ENCODE measurements at places on chromosomes 7 and 10.

- DNase-seq: peak; percentile 75
Observed at GRCh38 chr7:148045521-148045920, 545.0 kb upstream of the C7orf33 start.

DNA sequence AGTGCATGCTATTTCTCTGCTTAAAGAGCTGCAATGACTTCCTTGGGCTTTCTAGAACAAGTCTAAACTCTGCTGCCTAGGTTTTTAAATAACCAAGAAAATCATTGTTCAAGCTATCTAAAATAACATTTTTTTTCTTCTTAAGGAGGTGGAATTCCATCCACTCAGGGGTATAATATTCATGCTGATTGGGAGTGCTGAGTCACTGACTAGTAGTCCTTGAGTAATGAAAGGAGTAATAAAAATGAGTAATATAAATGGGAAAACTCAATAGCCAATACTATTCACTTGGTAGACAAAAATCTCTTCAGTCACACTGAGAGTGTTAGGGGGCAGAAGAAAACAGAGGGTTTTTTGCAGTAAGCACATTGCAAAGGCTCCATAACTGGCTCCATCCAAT is 72.0 kb downstream of the GFRA1 start:
- DNase-seq: no peak

DNA sequence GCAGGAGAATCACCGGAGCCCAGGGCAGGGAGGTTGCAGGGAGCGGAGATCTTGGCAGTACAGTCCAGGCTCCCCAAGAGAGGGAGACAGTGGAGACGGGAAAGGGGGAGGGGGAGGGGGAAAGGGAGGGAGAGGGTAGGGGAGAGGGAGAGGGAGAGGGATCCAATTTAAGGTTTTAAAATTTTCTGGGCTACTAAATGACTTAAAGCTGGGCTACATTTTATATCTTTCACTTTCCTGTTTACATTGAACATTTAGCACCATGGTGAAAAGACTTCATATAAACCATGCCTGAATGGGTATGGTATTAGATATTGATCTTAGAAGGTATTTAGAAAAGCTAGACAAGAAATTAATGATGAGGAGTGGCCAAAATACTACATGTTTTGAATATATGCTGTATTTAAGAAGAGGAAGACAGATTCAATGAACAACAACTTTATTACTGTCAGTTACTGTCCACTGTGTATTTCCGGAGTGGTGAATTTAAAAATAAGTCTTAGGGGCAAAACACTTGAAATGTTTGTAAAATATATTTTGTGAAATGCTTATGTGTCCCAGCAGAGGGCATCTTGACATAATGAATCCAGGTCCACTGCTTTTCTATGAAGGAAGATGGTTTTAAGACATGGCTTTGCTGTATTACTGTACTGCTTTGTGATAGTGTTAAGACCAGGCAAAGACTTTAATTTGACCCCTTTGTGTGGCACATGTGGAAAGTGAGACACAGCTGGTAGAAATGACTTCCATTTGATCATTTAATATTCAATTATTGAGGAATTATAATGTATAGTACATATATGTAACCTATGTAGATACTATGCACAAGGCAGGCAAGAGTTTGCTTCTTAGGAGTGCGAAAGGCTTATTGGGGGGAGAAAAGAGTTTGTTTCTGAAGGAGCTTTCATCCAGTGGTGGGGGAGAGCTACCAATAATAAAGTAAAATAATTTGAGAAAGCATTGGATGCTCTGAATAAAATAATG is 52.8 kb downstream of the NRF1 start:
- DNase-seq: peak; percentile 56

DNA sequence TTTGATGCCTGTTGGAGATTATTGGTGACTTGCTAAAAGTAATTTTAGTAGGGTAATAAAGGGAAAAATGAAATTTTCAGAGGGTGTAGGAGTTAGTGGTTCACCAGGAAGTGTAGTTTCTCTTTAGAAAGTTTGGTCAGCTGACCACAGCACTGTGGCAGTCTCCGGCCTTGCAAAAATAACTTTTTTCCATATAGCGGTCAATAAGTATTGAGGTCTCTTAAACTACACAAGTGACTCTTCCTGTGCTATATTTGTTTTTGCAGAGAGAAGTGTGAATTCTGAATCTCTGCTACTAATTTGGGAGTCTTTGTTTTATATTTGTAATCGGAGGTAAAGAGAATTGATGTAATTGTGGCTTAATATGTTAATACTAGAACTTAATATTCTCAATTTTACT is 24.3 kb downstream of the PTPN12 start:
- DNase-seq: no peak

DNA sequence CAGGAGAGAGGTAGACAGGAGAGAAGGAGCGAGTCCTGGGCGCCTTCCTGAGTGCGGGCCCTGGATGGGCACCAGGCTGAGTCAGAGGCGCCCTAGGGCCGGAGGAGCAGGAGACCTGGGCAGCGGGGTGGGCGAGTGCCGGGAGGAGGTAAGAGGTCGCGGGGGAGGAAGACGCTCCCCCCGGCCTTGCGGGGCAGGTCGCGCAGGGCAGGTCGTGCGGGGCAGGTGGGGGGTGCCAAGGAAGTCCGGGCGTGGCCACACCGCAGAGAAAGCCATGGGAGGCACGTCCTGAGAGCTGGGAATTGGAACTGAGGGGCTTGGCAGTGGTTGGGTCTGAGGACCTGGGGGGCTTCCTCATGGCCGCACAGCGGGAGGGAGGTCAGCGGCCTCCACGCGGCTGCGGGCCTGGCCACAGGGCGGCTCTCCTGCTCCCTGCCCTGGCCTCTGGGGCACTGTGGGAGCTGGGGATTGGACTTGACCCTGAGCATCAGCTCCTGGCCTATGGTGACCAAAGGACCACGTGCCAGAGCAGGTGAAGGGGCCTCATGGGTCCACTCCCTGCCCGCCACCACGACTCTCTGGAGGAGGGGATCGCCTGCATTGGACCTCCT is 935 bp downstream of the MMP21 start:
- DNase-seq: no peak

DNA sequence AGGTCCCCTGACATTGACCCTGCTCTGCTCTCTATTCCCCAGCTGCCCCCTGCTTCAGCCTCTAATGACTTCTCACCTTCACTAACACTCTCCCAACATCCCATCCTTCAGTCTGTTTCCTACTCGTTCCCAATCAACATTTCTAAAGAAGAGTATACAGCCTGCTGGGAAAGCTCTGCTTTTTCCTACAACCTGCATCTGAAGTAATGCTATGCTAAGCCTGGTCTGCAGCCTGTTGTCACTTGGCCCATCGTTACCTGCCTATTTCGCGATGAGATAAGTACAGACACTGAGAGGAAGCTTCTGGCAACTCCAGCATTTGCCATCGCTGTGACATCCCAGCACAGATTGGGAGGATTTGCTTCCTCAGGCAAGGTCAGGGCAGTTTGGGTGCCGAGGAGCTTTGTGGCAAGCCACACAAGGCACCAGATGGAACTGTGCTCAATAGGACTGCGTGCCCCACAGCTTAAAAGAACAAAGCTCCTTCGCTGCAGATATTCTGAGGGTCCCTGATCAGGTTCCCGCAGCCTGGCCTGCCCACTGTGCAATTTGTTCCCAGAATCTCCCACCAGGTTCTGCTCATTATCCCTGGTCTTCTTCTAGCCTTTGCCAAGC is 51.4 kb downstream of the PKD1L1 start:
- DNase-seq: no peak

DNA sequence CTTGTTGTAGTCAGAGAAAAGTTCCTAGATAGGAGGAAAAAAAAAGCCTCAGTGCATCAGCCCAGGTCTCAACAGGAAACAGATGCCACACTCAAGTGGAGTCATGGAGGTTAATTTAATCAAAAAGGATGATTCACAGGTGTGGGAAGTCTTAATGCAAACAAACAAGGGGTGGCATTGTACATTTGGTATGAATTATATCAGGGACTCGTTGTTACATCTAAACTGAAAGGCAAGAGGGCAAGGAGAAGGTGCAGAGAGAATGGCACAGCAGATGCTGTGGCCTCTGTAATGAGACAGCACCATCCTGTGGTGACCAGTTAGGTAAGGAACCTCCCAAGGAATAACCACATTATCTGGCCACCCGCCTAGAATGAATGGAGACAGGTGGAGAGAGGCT is 133.7 kb downstream of the PTPRZ1 start:
- DNase-seq: peak; percentile 10

DNA sequence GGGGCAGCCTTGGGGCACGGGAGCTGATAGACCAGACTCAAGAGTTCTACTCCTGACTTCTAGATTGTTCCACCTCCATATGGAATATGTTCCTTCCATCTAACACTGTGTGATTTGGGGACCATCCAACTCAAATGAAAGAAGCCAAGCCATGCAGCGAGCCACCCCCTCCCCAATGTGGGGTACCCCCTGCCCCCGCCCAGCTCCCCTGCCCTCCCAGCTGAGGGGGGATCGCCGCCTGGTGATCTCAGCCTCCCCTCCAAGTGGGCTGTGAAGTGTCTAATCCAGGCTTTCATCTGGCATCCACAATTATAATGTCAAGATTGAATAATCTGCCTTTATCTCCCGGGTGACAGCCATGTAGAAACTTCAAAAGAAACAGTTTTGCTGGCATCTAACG is 246.1 kb downstream of the RPS24 start:
- DNase-seq: no peak

GRCh38 chr10:56583316-56583715 is 222.3 kb upstream of the ZWINT start:
- no peak for DNase-seq
